ENCODE measurements at places on chromosomes 7 and 10. TPM values are rescaled to one million over a fixed set of nuclear protein-coding genes. Genes with fewer than 3 reads are reported as not detected.

The LIPK gene
- total RNA-seq, result not detected

The TFPI2 gene
- 0.41 TPM for total RNA-seq

The GPR15LG gene
- not detected for total RNA-seq

The WNT8B gene
- not detected for total RNA-seq

The OR2A42 gene
- under 0.01 TPM for total RNA-seq

The DNAAF5 gene
- 6.5 TPM for total RNA-seq

The OPTN gene
- total RNA-seq, result 75.4 TPM

The LRMDA gene
- total RNA-seq, result 4.5 TPM

The HTR5A gene
- total RNA-seq, result 2.9 TPM

The DEPP1 gene
- total RNA-seq, result 4.1 TPM

The CYP2W1 gene
- total RNA-seq, result not detected

The LIPF gene
- not detected for total RNA-seq

The FAM25C gene
- not detected for total RNA-seq

The CNTNAP2 gene
- total RNA-seq, result 110 TPM

The DNMBP gene
- total RNA-seq, result 2.9 TPM

The SPDYE2 gene
- total RNA-seq, result not detected

The MAP3K8 gene
- total RNA-seq, result 4.9 TPM

The STEAP1B gene
- total RNA-seq, result 2.4 TPM

The VPS41 gene
- 103 TPM for total RNA-seq

The CALHM1 gene
- total RNA-seq, result not detected

The ZNF32 gene
- total RNA-seq, result 59.9 TPM

The ADCYAP1R1 gene
- total RNA-seq, result 34.2 TPM

The PPP1R17 gene
- 2.9 TPM for total RNA-seq

The CALHM3 gene
- total RNA-seq, result not detected

The PTPRZ1 gene
- 138 TPM for total RNA-seq

The ADAM12 gene
- total RNA-seq, result 2.9 TPM

The LEP gene
- not detected for total RNA-seq

The C10orf67 gene
- 0.41 TPM for total RNA-seq

The MICU1 gene
- total RNA-seq, result 63.6 TPM

The SPDYE11 gene
- total RNA-seq, result under 0.01 TPM

The OGA gene
- 407 TPM for total RNA-seq

The MEOX2 gene
- total RNA-seq, result not detected

The CHAT gene
- total RNA-seq, result not detected

The TMEM139 gene
- total RNA-seq, result not detected

The FKBP6 gene
- not detected for total RNA-seq

The ACTR3C gene
- 5.3 TPM for total RNA-seq

The GIMAP5 gene
- 3.7 TPM for total RNA-seq

The CHN2 gene
- total RNA-seq, result 96.6 TPM

The PPRC1 gene
- 8.6 TPM for total RNA-seq

The UCN3 gene
- not detected for total RNA-seq

The LHFPL3 gene
- 24.1 TPM for total RNA-seq

The GSTO1 gene
- 39.9 TPM for total RNA-seq

The ARMC3 gene
- 3.3 TPM for total RNA-seq

The WNT16 gene
- 0.82 TPM for total RNA-seq

The ADAM8 gene
- 1.2 TPM for total RNA-seq

The MOGAT3 gene
- not detected for total RNA-seq

The TBC1D12 gene
- 57.5 TPM for total RNA-seq

The SPDYE18 gene
- total RNA-seq, result 0.82 TPM

The NODAL gene
- 2.0 TPM for total RNA-seq

The EN2 gene
- not detected for total RNA-seq

The OLAH gene
- total RNA-seq, result 0.41 TPM

The TMEM196 gene
- 18.8 TPM for total RNA-seq

The PNLIPRP3 gene
- total RNA-seq, result not detected

The ABCB4 gene
- total RNA-seq, result 1.2 TPM

The MMRN2 gene
- total RNA-seq, result 4.1 TPM

The SLC16A9 gene
- total RNA-seq, result 8.2 TPM

The ELMO1 gene
- 68.1 TPM for total RNA-seq

Measured in frontal cortex (tissue), 4 donors.